D721Med (cell line): ENCODE measurements at places on chromosomes 6 and 20.

DNA sequence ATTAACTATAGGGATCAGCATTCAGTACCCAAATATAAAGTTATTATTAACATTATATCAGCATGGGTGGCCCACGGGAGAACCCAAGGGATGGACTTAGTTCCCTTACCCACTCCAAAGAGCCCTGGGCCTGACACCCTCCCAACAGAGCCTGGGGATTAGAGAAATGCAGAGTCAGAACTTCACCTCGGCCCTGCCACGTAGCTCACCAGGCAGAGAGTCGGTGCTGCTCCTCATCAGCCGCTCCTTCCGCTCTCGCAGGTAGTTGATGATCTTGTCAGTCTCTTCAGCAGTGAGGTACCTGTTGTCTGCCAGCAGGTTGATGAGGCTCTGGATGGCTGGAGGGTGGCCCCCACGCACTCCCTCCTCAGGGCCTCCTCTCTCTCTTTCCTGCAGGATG, 26.6 kb downstream of the NCOA5 start:
- no peak for DNase-seq

DNA sequence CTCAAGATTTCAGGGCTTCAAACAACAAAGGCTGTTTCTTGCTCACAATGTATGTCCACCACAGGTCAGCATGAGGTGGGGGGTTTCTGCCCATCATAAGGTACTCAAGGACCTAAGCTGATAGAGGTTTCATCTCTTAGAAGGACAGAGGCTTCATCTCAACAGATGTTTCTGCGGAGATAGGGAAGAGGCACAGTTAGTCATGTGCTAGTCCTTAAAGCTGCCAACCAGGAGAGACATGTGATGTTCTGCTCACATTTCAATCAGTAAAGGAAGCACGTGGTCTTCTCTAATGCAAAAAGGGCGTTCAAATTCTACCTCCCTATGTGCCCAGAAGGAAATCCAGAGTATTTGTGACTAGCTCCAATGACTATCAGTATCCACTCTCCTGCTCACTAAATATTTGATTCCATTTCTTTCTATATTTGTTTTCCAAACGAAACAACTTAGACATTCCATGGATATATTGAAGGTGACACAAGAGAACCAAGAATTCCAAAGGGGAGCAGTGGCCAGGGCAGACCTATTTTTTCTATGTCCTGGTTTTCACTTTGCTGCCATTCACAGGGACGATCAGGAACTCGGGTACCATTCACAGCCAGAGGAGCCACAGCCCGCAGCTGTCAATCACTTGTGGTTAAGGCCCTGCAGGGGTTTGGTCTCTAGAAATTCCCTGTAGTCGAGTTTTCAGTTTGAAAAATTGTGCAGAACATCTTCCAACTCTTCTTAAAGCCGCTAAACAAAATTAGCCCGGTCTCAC, 173.2 kb upstream of the FOXA2 start:
- DNase-seq: no peak

- DNase-seq: no peak
Observed at GRCh38 chr20:53088786-53089185, 116.6 kb downstream of the TSHZ2 start.

DNA sequence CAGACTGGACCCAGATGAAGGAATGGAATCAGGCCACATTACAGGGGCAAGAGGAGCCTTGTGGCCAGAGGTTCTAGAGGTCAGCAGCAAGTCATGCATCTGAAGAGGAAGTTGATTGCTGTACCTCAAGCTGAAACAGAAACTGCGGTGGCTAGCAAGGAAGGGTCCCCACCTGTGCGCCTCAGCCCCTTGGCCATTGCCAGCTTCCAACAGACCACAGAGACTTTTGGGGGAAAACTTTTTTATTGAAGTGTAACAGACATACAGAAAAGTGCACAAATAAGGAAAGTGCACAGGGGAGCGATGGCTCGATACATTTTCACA, 26.8 kb upstream of the SLC9A8 start:
- DNase-seq: no peak

- DNase-seq: no peak
Observed at GRCh38 chr20:38673725-38674091, 50.6 kb upstream of the SLC32A1 start.

GRCh38 chr6:29619578-29620160, 13.3 kb downstream of the GABBR1 start:
- no peak for DNase-seq

GRCh38 chr6:5081182-5081581, 4.0 kb upstream of the PPP1R3G start:
- no peak for DNase-seq

- DNase-seq: no peak
Observed at GRCh38 chr20:47855799-47856198, 70.5 kb upstream of the SULF2 start.

DNA sequence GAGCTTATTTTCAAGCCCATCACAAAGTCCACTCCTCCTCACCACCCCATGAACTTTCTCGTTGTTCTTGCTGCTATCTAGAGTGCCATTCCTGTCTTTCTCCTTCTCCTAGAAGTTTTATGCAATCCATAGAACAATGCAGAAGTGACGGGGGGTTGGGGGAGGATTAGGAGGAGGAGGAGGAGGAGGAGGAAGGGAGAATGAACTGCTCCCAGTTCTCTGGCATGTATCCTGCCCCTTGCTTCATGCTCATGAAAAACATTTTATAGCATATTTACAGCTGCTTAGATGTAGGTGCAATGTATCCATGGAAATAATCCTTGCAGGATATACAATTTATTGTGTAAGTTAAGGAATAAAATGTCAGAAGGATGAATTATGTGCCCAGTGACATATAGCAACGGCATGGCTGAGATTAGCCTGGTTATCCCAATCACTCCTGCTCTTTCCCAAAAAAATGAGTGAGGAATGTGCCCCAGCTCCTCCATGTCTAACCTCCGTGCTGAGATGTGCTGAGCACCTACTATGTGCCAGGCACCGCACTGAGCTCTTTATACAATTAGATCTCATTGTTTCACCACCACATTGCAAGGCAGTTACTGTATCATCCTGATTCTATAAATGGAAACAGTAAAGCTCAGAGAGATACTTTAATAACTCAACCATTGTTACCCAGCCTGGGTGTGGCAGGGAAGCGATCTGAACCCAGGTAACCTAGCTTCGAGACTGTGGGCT, 41.6 kb upstream of the TFAP2C start:
- no peak for DNase-seq

DNA sequence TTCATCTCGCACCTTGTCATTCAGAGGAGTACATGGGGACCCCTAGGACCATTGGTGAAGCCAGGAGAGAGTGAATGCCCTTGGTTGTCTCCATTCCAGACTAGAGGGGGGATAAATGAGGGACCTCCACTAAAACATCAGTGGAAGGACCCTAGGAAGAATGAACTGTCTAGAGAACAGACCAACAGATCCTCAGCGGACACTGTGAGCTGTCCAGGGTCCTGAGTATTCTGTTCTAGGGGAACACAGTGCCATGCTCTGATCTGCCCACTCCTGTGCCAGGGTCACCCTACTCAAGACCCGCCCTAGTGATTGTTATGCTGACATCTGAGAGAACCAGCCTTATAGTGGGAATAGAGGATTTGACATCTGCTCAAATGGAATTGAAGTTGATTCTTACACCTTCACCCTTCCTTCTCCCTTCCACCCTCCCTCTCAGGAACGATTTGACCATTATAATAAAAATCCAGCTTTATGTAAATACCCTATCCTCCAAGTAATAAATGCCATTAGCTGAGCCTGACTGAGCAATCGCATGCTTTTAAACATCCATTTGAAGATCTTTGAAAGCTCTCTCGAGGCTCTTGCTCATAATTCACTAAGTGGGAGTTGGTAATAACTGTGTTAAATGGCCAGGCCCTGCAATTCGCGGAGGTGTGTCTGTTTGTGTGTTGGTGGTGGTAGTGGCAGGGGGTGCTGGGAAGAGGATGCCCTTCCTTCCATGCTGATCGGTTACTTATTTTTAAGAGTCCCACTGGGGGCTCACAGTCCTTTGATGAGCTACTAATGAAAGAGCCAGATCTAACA, 43.6 kb upstream of the SLC32A1 start:
- DNase-seq: no peak

DNA sequence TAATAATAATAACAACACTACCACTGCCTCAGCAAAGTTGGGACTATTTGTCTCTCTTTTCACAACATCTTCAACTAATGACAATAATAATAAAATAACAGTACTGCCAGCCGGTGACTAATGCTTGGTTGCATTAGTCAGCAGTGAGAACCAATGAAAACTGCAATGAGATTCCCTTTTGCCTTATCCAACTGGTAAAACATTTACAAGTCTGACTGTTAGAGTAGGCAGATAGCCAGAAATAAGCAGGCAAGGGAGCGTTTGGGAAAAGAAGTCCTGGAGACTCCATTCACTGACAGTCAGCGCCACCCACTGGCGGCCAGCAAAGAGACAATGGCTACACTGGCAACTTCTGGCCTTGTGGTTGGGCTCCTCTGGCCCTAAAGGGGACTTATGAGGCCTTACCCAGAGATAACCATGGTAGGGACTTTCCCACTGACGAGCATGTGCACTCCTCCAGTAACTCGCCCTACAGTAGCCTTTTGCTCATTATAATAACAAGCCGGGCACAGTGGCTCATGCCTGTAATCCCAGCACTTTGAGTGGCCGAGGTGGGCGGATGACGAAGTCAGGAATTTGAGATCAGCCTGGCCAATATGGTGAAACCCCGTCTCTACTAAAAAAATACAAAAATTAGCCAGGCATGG, 3.4 kb upstream of the NSFL1C start:
- no peak for DNase-seq

- no peak for DNase-seq
Observed at GRCh38 chr6:71402096-71402495, 113.5 kb downstream of the OGFRL1 start.

DNA sequence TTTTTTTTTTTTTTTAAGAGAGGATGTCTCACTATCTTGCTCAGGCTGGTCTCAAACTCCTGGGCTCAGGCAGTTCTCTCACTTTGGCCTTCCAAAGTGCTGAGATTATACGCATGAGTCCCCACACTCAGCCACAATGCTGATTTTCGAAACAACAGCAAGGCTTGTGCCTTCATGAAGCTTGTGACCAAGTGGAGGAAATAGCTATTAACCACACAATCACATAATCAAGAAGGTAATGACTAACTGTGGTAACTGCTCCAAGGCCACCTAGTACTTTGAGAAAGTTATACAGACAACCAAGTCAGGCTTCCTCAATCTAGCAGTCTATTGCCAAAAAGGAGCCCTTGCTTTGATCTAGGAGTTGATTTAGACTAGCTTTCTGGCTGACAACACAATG, 46.3 kb downstream of the SOD2 start:
- no peak for DNase-seq

- no peak for DNase-seq
Observed at GRCh38 chr20:34880215-34880850, 3.9 kb downstream of the ACSS2 start.

- no peak for DNase-seq
Observed at GRCh38 chr6:46312654-46313053, 141.9 kb upstream of the ENPP5 start.

DNA sequence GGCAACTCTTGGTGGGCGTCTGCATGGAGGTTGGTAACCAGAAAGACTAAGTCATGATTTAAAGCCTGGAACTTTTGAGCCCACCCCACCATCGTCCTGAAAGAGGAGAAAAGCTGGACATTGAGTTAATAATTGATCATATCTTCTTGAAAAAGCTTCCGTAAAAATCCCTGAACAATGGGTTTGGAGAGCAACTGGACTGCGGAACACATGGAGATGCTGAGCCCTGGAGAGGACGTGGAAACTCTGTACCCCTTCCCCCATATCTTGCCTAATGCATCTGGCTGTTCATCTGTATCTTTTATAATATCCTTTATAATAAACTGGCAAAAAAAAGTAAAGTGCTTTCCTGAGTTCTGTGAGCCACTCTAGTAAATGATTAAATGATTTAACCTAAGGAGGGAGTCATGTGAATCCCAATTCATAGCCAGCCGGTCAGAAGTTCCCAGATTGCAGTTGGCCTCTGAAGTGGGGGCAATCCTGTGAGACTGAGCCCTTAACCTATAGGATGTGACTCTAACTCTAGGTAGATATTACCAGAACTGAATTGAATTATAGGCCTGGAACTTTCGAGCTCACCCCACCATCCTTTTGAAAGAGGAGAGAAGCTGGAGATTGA, 26.5 kb upstream of the LGSN start:
- DNase-seq: no peak

DNA sequence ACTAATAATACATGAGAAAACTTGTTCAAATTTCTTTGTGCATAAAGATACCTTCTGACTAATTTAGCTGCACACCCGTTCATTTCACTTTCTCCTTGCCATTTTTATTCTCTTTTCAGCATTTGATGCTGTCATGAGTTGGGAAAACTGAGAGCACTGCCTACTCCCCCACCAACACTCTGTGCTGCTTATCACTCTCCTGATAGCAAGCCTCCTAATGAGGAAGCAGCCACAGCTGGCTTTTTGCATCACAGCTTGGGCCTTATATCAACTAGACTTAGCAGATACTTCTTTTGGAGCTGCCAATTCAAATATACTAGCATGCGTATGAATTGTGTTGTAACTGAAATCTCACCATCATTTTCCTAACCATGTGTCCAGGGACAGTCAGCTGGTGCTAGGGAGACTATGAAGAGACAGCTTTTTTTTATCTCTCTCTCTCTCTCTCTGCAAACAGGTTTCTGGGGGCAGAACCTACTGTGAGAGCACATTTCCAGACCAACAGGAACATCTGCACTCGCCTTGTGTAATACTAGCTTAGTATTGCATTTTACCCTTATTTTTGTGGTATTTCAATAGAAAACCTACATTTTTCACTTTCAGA, 699.0 kb downstream of the KHDRBS2 start:
- DNase-seq: no peak

DNA sequence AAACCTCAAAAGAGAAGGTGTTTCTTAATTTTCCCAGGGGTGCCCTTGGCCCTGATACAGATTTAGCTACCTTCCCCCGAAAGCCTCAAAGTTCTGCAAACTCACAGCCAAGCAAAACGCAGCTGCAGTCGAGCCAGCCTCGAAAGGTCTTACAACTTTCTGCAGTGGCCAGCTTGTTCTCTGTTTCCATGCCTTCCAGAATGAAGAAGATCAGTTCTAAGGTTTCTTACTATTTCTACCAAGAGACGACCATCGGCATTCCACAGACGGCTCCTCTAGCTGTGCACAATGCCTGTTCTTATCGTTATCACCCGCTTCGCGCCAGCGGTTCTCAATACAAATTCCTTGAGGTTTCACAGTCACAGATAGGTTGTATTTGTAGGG, 28.5 kb upstream of the CCR6 start:
- DNase-seq: no peak

GRCh38 chr6:111471958-111472357, 11.1 kb downstream of the REV3L start:
- no peak for DNase-seq

GRCh38 chr20:38407321-38407720, 27.8 kb downstream of the SNHG17 start:
- no peak for DNase-seq
